Iris pigment epithelial cell (primary cell): ENCODE measurements at places on chromosomes 3 and 15.

- peak; percentile 57 for DNase-seq
Measured at GRCh38 chr3:14806641-14807263, 12.0 kb upstream of the FGD5 start.

GRCh38 chr15:48397841-48398240 is 66.6 kb downstream of the DUT start:
- DNase-seq: no peak

DNA sequence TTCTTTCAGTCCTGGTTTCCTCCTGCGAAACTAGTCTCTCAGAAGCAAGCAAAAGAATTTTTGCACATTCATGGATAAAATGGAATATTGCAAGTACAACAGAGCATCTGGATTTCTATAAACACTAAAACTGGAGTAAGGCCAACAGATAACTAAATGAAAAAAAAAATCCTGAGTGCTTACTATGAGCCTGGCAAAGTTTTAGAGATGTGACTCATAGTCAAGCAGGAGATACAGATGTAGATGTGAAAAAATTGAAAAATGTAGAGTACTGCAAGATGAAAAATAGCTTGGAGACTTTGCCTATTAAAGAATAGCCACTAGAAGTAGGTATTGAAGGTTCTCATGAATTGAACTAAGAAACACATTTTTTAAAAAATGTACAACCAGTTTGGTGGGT is 397.4 kb downstream of the OTOL1 start:
- peak; percentile 88 for DNase-seq

- DNase-seq: no peak
Measured at GRCh38 chr3:12702501-12702900, 38.6 kb upstream of the RAF1 start.

- DNase-seq: no peak
Measured at GRCh38 chr3:11510001-11510340, 133.7 kb downstream of the VGLL4 start.

DNA sequence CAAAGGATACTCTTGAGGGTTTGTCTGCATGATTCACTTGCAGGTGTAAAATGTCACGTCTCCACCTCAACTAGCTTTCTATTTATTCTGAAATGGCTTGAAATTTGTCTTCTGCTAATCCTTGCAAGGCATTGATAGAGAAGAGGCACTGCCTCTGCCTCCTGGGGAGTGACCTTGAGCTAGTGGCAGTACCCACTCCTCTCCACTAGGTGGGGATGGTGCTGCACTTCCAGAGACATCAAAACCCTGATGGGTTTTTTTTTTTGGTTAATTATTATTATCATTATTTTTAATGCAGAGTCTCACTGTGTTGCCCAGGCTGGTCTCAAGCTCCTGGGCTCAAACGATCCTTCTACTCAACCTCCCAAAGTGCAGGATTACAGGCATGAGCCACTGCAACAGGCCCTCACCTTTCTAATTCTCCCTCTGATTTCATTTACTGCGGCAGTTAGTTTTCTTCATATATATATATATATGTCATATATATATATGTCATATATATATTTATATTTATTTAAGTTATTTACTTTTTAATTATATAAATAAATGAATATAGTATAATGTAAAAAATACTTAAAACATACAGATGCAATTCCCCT is 117.6 kb upstream of the EIF1B start:
- peak; percentile 52 for DNase-seq

- DNase-seq: no peak
Measured at GRCh38 chr15:68734352-68734751, 86.3 kb downstream of the ANP32A start.

GRCh38 chr15:58224068-58224467 is 85.9 kb downstream of the AQP9 start:
- DNase-seq: no peak

- peak; percentile 90 for DNase-seq
Measured at GRCh38 chr3:72976281-72976741, 20.3 kb upstream of the PPP4R2 start.

DNA sequence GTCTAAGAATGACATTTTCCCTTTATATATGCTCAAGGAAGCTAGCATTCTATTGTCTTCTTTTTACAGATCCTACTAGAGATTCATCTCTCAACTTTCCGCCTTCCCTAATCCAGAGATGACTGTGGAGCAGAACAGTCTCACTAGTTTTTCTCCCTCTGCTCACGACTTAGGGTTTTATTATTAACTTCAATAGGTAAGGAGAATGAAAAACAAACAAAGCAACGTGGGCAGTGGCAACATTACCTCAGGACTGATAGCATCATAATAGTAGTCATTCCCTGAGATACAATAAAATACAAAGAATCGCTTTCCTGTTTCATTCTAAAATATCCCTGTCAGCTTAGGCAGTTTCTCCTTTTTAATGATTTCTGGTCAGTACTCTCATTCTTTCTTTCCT is 154.3 kb upstream of the PLAAT1 start:
- DNase-seq: no peak

- DNase-seq: peak; percentile 34
Measured at GRCh38 chr15:47516558-47516957, 200.7 kb upstream of the SEMA6D start.

DNA sequence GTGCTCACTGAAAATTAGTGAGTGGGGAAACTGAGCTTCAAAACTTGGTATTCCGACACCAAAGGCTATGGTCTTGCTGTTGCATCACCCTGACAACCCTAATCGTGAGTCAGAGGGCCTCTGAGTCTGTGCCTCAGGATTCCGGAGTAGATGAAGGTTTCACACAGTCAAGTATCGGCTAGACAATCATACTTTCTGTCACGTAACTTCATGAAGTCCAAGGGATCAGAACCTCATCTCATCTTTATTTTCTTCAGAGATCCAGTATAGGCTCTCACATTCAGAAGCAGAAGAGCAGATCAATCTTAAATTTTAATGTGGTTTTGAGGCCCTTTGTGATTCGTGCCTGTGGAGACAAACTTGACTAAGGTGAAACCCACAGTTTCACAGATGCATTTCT is 26.1 kb upstream of the NECTIN3 start:
- peak; percentile 67 for DNase-seq

DNA sequence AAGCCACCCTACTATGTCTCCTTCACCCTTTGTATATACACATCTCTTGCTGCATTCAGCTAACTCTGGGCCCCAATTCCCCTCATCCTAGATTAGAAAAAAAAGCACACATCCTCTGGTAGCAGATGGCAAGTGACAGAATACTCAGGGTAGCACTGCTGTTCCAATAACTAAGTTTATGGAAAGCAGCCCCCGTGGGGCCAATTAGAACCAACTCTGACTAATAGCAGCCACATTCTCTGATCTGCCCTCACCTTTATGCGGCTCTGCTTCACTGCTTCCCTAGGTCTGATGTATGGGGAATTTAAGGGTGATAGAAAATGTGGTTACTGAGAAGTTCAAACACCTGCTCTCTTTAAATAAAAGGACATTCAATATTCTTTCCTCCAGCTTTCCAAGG is 74.9 kb upstream of the SETMAR start:
- no peak for DNase-seq

DNA sequence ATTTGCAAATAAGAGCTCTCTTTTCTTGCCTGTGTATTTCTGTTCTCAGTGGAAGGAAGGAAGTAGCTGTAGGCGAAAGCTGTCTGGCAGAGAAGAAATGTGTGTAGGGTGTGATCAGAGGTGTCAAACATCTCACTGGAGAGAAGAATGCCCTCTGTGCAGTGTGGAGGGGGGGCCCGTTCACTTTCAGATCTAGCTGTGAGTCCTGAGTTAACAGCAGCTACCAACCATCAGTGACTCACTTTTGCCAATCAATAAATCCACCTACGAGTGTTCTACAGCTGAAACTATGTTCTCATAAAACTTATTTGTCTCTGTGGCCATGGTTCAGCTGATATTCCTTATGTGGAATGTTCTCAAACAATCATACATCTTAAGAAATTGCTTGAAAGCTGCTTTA is 103.7 kb downstream of the FRMD4B start:
- no peak for DNase-seq

- peak; percentile 50 for DNase-seq
Measured at GRCh38 chr3:159583662-159584061, 405.0 kb upstream of the IL12A start.

- DNase-seq: peak; percentile 50
Measured at GRCh38 chr15:47422881-47423665, 294.2 kb upstream of the SEMA6D start.

DNA sequence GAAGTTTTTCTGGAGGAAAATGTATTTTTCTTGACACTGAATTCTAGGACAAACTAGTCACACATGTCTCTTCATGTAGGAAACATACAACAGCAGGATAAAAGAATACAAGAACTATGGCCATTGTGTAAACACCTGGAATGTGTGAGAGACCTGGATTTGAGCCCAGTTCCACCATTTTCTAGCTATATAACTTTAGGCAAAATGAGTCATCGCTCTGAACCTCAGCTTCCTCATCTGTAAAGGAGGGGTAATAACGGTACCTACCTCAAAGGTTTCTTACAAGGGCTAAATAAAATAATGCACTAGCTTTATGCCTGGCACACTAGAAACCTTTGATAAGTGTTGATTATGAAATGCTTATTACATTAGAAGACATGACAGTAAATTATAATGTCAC is 57.8 kb downstream of the RIOX2 start:
- DNase-seq: peak; percentile 49

GRCh38 chr3:124558991-124559845 is 171.0 kb upstream of the UMPS start:
- peak; percentile 91 for DNase-seq

DNA sequence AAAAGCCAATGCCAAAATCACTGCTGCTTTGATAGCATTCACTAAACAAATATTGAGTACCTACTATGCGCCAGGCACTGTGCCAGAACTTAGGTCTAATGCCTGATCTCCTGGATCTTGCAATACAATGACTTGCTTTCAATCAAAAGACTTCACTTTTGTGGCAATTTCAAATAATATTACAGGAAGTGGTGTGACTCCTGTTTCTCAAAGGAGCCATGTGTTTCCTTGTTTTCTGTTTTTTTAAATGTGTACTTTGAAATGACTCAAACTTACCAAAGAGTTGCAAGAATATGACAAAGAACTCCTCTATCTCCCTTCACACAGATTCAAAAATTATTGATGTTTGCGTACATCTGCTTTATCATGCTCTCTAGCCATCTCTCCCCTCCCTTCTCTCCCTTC is 18.3 kb downstream of the OSBPL10 start:
- peak; percentile 46 for DNase-seq

GRCh38 chr15:67370206-67370954 is 115.8 kb downstream of the IQCH start:
- no peak for DNase-seq

GRCh38 chr15:48784756-48785155 is 26.1 kb downstream of the CEP152 start:
- no peak for DNase-seq

GRCh38 chr3:23938688-23939087 is 6.4 kb upstream of the NR1D2 start:
- DNase-seq: no peak

GRCh38 chr3:20186600-20187004 is 596 bp upstream of the SGO1 start:
- no peak for DNase-seq
